Thyroid gland (tissue), 4 donors: ENCODE measurements at places on chromosomes 16 and 17.

GRCh38 chr17:42697108-42697811, 14.9 kb downstream of the CNTNAP1 start:
- DNase-seq, result no peak

- no peak for DNase-seq
Measured at GRCh38 chr16:15741207-15741871, 91.3 kb downstream of the NDE1 start.

- no peak for DNase-seq
Measured at GRCh38 chr17:59607817-59608403, 11.8 kb upstream of the CLTC start.

- no peak for DNase-seq
Measured at GRCh38 chr17:40068584-40068916, 5.8 kb downstream of the THRA start.

GRCh38 chr16:53952215-53953208, 248.6 kb downstream of the FTO start:
- no peak for DNase-seq

- no peak for DNase-seq
Measured at GRCh38 chr16:12907670-12908233, 6.4 kb downstream of the SHISA9 start.
